ENCODE measurements at places on chromosomes 1 and 21.

DNA sequence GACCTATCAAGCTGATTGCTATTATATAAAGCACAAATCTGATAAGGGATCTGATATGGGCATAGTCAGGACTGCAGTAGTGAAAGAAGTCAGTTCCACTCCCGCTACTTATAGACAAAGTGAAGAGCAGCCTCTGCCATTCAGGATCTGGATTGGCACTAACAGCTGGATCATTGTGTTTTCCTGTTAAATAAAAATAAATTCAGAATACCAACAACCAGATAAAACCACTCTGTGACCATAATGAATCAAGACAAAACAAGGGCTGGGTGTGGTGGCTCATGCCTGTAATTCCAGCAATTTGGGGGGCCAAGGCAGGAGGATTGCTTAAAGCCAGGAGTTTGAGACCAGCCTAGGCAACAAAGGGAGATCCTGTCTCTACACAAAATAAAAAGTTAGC, 5.0 kb upstream of the GLRX2 start:
- no peak for DNase-seq

DNA sequence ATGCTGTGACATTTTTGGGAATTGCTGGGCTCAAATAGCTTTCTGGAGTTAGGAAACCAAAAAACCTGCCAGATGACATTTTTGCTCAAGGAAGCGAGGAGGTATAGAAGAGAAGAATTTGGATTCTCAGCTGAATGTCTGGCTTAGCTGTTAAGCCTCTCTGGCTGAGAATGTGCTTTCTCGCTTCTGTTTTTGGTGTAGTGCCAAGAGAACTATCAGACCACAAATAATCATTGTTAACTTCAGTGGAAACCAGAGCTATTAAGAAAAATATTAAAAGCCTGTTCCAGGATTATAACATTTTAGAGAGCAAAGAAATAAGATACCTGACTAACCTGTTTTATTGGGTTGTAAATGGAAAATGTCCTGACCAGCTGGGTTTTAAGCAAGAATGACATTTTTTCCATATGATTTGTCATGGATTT, 39.5 kb upstream of the DIPK1A start:
- DNase-seq, result no peak

GRCh38 chr1:160750608-160751007, 11.6 kb downstream of the SLAMF7 start:
- no peak for DNase-seq

- no peak for DNase-seq
Measured at GRCh38 chr1:174800876-174801275, 198.9 kb upstream of the CACYBP start.

DNA sequence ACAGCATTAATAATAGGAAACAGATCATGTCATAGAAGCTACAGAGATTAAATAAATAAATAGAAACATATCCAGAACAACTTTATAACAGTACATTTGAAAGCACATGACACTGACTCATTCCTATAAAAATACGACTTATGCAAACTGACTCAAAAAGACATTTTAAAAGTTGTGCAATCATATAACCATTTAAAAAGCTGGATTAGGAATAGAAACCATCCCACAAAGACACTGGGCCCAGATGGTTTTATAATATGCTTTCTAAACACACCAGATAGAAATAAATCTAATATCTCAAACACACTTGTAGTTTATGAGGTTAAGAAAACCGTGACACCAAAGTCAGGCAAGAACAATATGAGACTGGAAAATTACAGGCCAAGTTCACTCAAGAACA, 47.6 kb downstream of the MATN1 start:
- DNase-seq, result no peak

GRCh38 chr1:201328576-201328975, 45.3 kb downstream of the PKP1 start:
- DNase-seq, result no peak

GRCh38 chr1:20367116-20367585, 76.5 kb downstream of the VWA5B1 start:
- DNase-seq, result no peak

- no peak for DNase-seq
Measured at GRCh38 chr1:39507230-39507928, 15.9 kb downstream of the BMP8A start.

DNA sequence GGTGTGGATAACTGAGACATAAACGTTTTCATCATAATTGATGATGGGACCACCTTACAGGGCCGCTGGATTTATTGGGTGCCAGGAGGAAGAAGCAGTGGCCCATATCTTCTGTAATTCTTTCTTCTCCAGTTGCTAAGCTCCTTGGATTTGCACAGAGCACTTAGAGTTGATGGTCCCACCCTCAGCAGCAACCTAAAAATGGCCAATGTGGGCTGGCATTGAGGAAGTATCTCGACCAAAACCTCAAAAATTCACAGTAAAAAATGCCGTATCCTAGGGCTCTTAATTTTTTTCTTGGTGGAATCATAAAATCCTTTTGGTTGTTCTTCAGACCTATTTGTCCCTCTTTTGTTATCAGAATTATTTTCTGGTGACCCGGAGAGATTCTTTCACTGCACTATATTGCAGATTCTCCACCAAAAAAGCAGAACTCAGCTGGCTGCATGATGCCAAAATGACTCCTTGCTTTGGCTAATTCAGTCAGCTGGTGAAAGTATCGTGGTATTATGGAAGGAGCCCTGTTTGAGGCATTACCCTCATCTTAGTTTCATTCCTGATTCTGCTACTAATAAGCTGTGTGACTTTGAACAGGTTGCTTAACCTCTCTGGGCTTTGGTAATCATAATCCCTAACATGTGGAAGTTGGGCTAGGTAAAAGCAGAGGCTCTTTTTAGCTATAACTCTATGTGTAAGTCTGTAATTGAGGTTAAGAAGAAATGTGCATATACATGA, 27.6 kb downstream of the KIRREL1 start:
- DNase-seq, result no peak

- DNase-seq, result no peak
Measured at GRCh38 chr1:5273280-5274003, 619.0 kb downstream of the AJAP1 start.

GRCh38 chr1:59553371-59553770, 256.5 kb downstream of the FGGY start:
- no peak for DNase-seq

DNA sequence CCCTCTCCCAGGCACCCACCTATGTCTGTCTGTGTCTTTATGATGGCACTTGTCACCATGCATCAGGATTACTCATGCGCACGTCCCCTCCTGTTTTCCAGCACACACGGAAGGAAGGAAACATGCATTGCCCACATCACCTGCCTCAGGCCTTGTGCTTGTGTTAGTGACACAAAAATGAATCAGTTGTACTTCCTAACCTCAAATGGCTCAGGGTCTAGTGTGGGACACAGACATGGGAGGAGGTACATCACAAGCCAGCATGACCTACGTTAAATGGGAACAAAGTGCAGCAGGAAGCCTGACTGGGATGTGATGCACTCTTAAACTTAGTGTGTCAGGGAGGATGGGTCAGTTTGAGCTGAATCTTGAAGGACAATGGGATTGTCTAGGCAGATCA, 126.7 kb downstream of the TRABD2B start:
- no peak for DNase-seq

DNA sequence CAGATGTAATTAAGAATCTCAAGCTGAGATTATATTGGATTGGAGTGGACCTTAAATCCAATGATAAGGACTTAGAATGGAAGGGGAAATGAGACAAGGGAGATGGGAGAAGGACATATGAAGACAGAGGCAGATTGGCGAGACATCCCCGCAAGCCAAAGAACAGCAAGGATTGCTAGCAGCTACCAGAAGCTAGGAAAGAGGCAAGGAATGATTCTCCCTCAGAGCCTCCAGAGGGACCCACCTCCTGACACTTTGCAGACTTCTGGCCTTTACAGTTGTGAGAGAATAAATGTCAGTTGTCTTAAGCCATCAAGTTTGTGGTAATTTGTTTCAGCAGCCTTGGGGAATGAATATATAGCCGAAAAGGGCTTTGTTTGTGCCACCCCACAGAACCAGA, 20.7 kb downstream of the METTL13 start:
- no peak for DNase-seq

- no peak for DNase-seq
Measured at GRCh38 chr1:225811622-225812487, 1.9 kb downstream of the EPHX1 start.

- DNase-seq, result no peak
Measured at GRCh38 chr1:209710093-209710492, 5.4 kb downstream of the HSD11B1 start.

DNA sequence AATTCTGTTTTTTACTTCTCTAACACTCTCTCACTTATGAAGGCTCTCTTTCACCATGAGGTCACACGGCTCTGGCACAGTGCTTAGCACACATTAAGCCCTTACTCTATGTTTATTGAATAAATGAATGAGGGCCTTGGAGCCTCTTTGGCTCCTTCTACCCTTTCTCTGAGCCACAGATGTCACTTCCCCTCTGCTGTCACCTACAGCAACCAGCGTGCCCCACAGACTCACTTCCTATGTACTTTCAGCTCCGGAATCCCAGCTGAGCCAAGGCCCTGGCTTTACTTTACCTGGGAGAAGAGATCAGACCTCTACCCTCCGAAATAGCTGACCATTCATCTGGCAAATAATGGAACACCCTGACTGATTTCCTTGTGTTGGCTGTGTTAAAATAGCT, 53.7 kb upstream of the HMCN1 start:
- DNase-seq, result no peak

GRCh38 chr1:24386241-24386640, 27.3 kb downstream of the STPG1 start:
- no peak for DNase-seq

DNA sequence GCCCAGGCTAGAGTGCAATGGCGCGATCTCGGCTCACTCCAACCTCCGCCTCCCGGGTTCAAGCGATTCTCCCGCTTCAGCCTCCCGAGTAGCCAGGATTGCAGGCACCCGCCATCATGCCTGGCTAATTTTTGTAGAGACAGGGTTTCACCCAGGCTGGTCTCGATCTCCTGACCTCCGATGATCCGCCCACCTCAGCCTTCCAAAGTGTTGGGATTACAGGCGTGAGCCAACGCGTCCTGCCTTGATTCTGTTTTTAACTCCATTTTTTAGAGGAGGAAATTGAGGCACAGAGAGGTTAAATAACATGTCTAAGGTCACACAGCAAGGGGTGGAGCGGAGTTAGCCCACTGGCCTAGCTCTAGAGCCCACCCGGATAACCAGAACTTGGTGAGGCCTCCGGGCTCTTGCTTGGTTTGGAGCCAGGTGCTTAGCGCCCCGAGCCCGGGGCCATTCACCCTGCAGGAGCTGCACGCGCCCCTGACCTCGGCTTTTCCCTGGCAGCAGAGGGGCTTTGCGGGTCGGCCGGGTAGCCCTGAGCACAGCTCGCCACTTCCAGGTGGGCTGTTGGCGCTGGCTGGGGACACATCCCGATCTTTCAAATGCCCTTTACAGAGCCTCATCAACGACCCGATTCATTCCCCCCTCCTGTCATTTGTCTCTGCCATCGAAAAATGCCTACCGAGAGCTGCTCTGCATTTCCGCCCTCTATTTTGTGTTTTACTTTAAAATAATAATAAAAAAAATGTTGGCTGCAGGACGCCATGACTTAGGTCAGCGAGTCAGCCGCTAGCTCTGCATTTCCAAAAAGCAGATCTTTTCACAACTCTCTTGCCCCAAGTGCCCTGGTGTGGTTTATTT, 11.2 kb downstream of the SIM2 start:
- no peak for DNase-seq

DNA sequence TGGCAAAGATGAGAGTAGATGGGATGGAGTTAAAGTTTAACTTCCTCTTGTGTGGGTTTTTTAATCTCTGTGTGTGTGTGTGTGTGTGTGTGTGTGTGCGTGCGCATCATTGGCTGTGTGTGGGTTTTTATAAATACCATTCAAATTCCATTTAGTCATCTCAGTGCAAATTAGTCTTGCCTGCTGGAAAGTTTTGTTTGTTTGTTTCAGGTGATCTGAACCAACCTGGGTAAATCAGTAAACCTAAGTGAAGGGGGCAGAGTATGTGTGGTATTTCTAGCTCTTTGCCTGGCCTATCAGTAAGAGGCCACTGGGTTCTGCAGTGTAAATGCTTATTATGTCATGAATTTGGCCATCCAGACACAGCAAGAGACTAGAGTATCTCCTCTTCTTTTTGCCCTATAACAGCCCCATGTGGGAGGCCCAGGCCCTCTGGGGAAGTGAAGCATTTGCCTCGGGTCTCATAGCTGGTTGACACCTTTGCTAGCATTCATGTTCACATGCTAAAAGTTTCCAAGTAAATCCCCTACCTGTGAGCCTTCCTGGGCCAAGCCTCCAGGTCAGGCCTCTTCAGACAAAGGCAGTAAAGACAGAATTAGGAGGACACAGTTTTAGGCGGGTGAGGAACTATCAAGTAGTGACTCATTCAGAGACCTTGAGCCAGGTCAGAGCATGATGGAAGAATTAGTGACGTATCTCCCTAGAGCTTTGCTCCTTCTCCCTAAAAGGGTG, 14.7 kb downstream of the INTS3 start:
- DNase-seq, result no peak

GRCh38 chr1:53074313-53075154, 12.5 kb downstream of the PODN start:
- no peak for DNase-seq

DNA sequence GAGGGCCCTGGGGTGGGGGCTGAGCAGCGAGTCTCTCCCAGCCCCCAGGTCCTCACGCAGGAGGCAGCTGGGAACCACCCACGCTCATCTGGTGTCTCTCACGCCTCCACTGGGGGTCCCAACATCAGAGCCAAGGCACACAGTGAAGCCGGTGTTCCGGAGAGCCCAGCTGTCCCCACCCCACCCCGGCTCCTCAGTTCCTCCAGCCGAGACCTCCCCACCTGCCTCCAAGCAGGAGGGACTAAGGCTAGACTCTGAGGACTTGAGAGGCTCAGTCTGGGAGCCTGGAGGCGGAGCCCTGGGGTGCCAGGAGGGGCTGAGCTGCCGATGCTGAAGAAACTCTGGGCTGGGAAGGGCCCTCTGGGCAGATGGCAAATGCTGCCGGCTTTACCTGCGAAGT, 1.6 kb upstream of the HPCA start:
- DNase-seq, result no peak

DNA sequence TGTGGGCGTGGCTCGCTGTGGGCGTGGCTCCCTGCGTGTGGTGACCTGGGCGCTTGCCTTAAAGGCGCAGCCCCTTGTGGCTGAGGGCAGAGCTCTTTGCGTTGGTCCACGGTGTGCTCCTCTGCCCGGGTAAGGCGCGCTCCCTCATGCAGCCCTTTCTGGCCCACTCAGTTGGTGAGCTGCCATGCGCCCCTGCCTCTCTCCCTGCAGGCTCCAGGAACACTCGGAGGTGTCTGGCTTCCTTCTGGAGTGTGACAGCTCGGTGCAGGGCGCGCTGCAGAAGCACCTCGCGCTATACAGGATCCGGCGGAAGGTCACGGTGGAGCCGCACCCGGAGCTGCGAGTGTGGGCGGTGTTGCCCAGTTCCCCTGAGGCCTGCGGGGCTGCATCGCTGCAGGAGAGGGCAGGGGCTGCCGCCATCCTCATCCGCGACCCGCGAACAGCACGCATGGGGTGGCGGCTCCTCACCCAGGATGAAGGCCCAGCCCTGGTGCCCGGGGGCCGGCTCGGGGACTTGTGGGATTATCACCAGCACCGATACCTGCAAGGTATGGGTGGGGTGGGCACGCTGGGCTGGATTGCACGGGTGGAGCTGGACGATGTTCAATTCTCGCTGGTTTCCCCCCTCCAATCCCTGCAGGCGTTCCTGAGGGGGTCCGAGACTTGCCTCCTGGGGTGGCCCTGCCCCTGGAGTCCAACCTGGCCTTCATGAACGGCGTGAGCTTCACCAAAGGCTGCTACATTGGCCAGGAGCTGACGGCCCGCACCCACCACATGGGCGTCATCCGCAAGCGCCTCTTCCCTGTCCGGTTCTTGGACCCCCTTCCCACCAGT, 9.1 kb downstream of the IBA57 start:
- no peak for DNase-seq

- DNase-seq, result no peak
Measured at GRCh38 chr1:38474738-38475623, 384.6 kb downstream of the RRAGC start.

GRCh38 chr1:153805042-153805745, 30.0 kb downstream of the SLC27A3 start:
- peak; percentile 96 for DNase-seq
